ENCODE measurements at places on chromosomes 3 and 15. TPM values are rescaled to one million over a fixed set of nuclear protein-coding genes. Genes with fewer than 3 reads are reported as not detected.
A peak's percentile ranks its signal among the peaks of the same experiment; 100 is the strongest.

- H3K4me3 ChIP-seq = no peak overlapping the region
- H3K27ac ChIP-seq = no peak overlapping the region
- no peak for DNase-seq
- peaks cover 15% of the 10 kb centered on the region for H3K4me1 ChIP-seq
- H3K36me3 ChIP-seq = no peaks in the 10 kb centered on the region
- no peaks in the 10 kb centered on the region for H3K27me3 ChIP-seq
Measured at GRCh38 chr3:127045435-127046045, 62.6 kb downstream of the PLXNA1 start.

- H3K27ac ChIP-seq = no peak overlapping the region
- DNase-seq = peak; percentile 25
- peaks cover 7% of the 10 kb centered on the region for H3K4me1 ChIP-seq
- H3K27me3 ChIP-seq = no peaks in the 10 kb centered on the region
- H3K4me3 ChIP-seq = no peak overlapping the region
Measured at GRCh38 chr3:190064112-190064511, 56.6 kb downstream of the P3H2 start.

GRCh38 chr3:186457236-186457635 lies 86.9 kb downstream of the CRYGS start:
- H3K36me3 ChIP-seq = no peaks in the 10 kb centered on the region
- no peaks in the 10 kb centered on the region for H3K27me3 ChIP-seq
- no peaks in the 10 kb centered on the region for H3K4me1 ChIP-seq
- no peak overlapping the region for H3K4me3 ChIP-seq

DNA sequence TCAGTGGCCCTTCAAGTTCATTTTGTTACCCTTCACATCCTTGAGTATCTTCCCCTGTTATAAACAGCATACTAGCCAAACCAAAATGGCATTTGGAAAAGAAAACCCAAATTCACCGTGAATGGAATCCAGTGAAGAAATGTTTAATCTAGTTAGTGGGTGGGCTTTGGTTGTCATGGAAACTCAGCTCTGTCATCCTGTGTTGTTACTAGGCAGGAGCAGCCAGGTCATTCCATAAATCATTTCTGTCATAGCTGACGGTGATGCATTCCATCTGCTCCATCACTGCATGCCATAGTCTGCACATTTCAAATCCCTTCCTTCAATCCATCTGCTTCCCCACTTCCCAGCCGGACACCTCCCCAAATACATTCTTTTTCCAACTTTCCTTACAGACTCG lies 140.4 kb upstream of the CGNL1 start:
- peaks cover 22% of the 10 kb centered on the region for H3K4me1 ChIP-seq
- no peaks in the 10 kb centered on the region for H3K27me3 ChIP-seq
- no peak overlapping the region for H3K4me3 ChIP-seq
- DNase-seq = no peak
- H3K36me3 ChIP-seq = peaks cover 40% of the 10 kb centered on the region

DNA sequence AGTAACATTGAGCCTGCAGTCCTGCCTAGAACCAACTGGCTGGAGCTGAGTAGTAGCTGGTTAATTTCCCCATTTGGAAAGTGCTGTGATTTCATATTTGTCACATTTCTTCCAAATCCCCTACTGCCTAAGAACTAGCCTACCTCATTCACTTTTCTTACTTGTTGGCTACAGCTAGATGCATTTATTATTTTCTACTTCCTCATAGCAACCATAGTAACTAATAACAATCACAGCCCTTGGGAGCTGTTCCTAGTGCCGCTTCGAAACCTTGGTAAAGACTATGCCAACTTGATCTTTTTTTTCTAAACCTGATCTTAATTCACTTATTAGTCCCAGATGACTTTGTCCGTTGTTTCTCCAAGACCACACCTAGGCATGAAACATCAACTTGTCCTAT lies 240.3 kb downstream of the FGF12 start:
- no peak overlapping the region for H3K27ac ChIP-seq
- H3K36me3 ChIP-seq = no peaks in the 10 kb centered on the region
- no peaks in the 10 kb centered on the region for H3K4me1 ChIP-seq
- no peak for DNase-seq
- no peaks in the 10 kb centered on the region for H3K27me3 ChIP-seq

C2CD4B gene
- 26.8 TPM for total RNA-seq

IL16 gene
- 19.1 TPM for total RNA-seq

SLC22A14 gene
- total RNA-seq = not detected

MST1 gene
- 14.9 TPM for total RNA-seq
